ENCODE measurements at places on chromosomes 6 and 20. TPM values are rescaled to one million over a fixed set of nuclear protein-coding genes. Genes with fewer than 3 reads are reported as not detected.

Gene OR12D3
- total RNA-seq, result not detected

Gene MAPK13
- total RNA-seq, result not detected

Gene SLC32A1
- total RNA-seq, result not detected

Gene MOCS1
- total RNA-seq, result 8.3 TPM

Gene CALHM4
- 0.39 TPM for total RNA-seq

Gene PROCR
- 112 TPM for total RNA-seq

Gene ARMC12
- 0.33 TPM for total RNA-seq

Gene OR2H1
- total RNA-seq, result not detected

DNA sequence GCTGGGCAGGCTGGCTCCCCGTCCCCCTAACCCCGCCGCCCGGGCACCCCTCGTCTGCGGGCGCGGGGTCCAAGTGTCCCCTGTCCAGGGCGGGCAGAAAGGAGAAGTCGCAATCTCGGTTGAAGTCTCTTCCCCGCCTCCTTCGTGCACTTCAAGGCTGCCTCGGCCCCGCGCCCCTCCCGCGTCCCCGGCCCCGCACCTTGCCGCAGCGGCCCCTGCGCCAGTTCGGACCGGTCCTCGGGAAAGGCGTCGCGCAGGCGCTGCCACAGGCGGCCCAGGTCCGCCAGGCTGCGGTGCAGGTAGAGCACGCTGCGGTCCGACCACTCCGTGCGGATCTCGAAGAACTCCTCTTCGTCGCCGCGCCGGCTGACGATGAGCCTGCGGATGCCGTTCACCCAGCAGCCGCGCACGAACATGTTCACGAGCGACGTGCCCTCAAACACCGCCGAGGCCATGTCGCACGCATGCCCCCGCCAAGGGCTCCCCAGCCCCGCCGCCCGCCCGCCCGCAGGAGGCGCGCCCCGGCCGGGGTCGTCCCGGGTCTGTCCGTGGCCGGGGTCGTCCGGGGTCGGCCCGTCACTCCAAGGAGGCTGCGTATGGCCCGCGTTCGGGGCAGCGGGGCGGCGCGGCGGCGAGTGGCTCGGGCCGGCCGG lies at the start of gene PXDC1:
PXDC1 (minus strand) TSS at position 637 of the 653 bp plus-strand sequence; CDS start at position 455, 182 bp downstream.
- DNase-seq, result no peak

- DNase-seq, result no peak
Measured at GRCh38 chr20:54110041-54110440, 39.6 kb upstream of the BCAS1 start.

DNA sequence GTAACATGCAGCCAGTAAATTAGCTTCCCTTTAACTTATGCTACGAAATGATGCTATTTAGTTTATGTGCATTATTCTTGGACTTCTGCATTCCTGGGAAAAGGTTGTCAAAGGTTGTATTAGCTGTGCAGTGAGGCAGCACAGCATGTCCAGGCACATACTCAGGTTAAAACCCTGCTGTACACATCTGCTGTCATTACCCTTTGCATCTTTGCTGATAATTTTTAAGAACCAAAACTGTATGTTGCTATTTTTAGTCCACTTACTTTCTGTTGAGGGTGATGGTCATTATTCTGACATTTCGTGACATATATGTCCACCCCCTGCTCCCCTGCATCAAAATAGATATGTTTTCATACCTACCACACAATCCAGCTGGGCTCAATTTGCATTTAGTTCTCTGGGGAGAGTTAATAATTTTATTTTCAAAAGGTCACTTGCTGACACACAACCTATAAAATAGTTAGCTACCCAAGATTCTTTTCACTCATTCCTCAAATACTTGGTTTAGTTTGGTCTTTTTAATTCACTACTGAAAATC lies 142.5 kb upstream of the SPACA1 start:
- no peak for DNase-seq

DNA sequence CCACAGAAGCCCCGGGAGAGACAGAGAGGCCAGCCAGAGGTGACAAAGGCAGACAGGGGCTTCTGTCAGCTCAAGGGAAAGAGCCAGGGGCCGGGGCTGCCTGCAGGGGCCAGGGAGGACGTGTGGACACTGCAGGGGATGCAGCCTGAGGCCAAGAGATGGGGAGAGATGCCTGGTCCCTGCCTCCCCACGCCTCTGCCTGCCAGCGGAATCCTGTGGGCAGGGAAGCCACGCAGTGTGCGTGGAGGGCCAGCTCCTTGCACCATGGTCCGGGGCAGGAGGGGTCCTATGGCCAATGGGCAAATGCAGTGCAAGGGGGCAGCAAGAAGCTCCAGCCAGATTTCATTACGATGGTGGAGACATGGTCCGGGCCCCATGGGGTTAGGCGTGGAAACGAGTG lies 224.9 kb downstream of the CDH4 start:
- no peak for DNase-seq

DNA sequence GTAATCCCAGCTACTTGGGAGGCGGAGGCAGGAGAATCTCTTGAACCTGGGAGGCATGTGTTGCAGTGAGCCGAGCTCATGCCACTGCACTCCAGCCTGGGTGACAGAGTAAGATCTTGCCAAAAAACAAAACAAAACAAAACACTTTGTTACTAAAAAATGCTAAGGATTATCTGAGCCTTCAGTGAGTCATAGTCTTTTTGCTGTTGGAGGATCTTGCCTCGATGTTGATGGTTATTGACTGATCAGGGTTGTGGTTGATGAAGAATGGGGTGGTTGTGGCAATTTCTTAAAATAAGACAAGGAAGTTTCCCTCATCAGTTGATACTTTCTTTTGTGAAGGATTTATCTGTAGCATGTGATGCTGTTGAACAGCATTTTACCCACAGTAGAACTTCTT lies 196.8 kb upstream of the HDDC2 start:
- DNase-seq, result no peak

GRCh38 chr20:37142708-37143107 lies 36.4 kb upstream of the RPN2 start:
- DNase-seq, result no peak

DNA sequence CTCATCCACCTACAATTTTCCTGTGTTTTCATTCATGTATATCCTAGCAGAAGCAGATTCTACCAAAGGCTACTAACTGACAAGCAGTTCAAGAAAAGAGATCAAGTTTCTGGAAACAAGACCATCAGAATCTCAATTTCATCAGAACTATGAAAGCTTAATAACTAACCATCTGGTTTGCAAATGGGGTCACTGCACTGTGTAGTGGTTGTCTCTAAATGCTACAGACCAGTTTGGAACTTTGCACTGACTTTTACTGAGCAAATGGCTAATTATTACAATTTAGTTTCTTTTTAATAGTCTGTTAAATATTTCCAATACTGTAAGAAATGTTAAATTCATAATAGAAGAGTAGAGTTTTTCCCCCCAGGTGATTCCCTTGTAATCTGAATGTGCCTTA lies 64.5 kb downstream of the REPS1 start:
- DNase-seq, result no peak

DNA sequence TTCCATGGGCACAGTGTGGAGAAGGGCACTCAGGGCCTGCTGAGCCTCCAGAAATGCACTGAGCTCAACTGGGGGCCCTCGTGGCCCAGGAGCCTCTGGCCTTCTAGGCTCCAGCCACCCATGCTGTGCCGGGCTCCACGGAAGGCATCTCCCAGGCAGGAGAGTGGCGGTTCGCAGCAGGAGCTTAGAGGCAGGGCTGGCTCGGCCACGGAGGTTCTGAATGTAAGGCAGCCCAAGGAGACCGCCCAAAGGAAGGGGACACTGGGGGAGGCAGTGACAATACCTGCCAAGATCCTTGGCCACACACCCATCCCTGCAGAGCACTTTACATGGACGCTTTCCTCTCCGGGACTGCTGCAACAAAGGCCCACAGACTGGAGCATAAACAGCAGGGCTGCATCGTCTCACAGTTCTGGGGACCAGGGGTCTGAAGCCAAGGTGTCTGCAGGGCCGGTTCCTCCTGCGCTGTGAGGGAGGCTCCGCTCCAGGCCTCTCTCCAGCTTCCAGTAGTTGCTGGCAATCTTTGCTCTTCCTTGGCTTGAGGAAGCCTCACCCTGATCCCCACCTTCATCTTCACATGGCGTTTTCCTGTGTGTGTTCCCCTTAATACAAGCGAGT lies 128.2 kb upstream of the CDH4 start:
- no peak for DNase-seq

- no peak for DNase-seq
Measured at GRCh38 chr6:32085759-32086459, 23.2 kb downstream of the TNXB start.

- DNase-seq, result no peak
Measured at GRCh38 chr6:149924206-149924932, 1.4 kb upstream of the RAET1G start.

DNA sequence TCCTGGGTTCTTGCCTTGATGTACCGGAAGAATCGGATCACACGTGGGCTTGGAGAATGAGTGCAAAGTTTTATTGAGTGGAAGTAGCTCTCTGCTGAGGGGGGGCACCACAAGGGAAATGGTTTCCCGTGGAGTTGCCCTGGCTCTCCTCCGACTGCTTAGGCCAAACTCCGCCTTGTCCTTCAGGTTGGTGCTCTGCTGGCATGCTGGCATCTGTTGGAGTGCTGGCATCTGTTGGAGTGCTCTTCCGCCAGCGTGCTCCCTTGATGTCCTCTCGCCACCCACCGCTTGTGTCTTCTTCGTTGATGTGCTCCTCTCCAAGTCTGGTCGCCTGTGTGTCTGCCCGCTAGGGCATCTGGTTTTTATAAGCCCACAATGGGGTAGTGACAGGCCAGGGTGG lies 317.1 kb upstream of the HSF2 start:
- DNase-seq, result no peak

GRCh38 chr6:84348801-84349200 lies 121.4 kb upstream of the CEP162 start:
- no peak for DNase-seq

DNA sequence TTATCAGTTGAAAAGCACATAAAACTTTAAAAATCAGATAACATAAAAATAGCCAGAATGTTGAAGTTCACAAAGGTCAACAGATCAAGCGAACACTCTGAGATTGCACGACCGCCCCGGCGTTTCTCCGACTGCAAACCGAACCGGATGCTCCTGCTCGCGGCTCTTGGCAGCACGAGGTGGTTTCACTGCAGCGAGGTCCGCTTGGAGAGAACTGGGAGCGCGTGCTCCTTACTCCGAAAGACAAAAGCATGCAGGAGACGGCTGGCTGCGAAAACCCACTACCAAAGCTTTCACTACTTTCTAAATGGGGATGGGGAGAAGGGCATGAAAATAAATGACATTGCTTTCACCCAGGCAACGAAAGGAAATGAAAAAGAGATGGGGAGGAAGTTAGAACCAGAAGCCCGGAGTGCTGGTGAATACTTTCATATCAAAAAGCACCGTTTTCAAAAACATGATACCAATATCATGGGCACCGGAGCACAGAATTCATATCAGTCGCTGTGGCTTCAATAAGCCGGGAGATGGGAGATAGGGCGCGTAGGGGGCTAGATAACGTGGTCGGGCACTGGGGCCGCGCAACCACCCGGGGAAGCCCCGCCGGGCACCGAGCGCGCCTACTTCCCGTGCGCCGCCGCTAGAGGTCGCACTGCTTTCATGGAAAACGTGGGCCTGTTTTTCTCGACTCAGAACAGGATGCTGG lies 8.3 kb upstream of the ANKRD60 start:
- peak; percentile 55 for DNase-seq

- no peak for DNase-seq
Measured at GRCh38 chr6:126923807-126924206, 194.7 kb upstream of the RSPO3 start.

- DNase-seq, result no peak
Measured at GRCh38 chr20:33827109-33827508, 16.0 kb downstream of the CHMP4B start.

DNA sequence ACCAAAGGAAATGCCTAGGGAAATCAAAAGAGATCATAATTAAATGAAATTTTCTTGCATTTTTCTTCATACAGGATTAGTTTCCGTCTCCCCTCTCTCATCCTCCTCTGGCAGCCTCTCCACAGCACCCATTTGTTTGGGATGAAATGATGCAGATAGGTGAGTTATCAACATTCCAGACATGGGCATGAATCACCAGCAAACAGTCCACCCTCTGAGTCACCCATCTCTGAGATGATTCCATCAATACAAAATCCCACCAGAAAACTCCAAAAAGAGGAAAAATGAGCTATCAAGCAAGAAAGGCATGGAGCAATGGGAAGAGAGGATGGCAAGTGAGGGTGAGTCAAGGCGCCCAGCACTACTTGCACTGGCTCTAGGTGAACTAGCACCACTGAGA lies 11.4 kb downstream of the MC3R start:
- no peak for DNase-seq

DNA sequence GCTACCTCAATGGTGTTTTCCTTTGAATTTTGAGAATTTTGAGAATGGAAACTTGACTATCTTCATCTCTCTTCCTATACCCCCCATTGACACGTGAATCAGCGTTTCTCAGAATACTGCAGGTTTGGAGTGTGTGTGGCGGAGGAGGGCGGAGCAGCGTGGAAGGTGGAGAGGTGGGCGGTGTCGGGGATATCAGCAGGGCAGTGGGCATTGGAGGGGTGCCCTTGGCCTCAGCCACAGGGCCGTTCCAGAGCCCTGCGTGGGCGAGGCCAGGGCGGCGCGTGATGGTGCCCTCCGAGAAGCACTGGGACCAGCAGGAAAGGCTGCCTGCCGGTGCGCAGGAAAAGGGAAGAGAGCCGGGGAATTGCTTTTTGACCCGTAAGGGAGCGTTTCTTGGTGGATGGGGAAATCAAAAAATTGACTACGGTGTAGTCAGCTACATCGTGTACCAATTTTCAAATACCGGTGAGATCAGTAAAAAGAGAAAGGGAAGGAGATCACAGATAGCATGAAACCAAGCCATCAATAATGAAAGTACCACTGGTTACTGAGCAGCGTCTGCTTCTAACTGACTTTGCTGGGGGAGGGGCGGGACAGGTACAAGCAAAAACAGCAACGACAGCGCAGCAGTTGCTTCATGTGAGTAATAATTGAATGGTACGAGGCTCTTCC lies 82.7 kb upstream of the DUSP22 start:
- DNase-seq, result no peak

- DNase-seq, result no peak
Measured at GRCh38 chr6:135703621-135704020, 147.9 kb upstream of the PDE7B start.

- no peak for DNase-seq
Measured at GRCh38 chr6:45590226-45590625, 212.5 kb upstream of the SUPT3H start.

DNA sequence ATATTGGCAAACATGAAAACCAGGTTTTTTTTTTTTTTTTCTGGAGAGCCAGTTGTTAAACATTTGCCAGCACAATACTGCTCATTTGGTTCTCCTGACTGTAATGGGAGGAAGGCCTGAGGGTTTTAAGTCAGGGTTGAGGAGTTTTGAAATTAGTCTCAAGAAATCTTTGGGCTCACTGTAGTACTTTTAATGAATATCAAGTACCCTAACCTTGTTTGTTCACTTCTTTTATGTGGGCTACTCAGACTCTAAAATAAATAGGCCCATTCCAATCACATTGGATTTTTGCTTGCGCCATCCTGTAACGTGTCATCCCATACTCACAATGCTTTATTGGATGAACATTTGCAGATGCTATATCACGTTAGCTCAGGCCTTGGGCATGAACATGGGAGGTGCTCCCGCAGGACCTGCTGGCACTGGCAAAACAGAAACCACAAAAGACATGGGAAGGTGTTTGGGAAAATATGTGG lies 146.9 kb downstream of the DNAH8 start:
- DNase-seq, result no peak

- no peak for DNase-seq
Measured at GRCh38 chr20:40728470-40728869, 39.4 kb upstream of the MAFB start.
